ENCODE measurements at places on chromosomes 3 and 15.

GRCh38 chr3:12194209-12194608, 35.5 kb upstream of the TIMP4 start:
- no peak for DNase-seq

DNA sequence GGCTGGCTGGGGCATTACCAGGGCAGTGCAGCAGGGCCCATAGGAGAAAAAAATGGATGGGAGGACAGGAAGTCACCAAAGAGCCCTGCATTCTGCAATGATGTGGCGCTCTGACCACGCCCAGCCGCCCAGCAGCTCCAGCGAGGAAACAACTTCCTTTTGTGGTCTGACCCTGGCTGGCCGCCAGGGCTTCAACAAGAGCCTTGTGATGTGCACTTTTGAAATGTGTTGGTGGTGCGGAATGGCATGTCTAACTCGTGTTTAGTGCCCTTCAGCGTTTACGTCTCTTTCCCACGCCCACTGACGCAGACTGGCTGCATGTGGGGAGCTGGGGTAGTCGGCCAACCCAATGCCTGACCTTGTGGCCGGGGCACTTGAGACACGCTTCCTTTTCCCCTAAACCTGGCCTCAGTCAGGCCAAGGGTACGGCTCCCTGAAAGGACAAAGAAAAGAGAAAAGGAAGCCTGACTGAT, 81.9 kb upstream of the CTNNB1 start:
- peak; percentile 70 for DNase-seq

- no peak for DNase-seq
Measured at GRCh38 chr3:126540342-126540849, 16.4 kb downstream of the CHST13 start.

- DNase-seq = no peak
Measured at GRCh38 chr15:100196326-100197058, 145.3 kb downstream of the ADAMTS17 start.

DNA sequence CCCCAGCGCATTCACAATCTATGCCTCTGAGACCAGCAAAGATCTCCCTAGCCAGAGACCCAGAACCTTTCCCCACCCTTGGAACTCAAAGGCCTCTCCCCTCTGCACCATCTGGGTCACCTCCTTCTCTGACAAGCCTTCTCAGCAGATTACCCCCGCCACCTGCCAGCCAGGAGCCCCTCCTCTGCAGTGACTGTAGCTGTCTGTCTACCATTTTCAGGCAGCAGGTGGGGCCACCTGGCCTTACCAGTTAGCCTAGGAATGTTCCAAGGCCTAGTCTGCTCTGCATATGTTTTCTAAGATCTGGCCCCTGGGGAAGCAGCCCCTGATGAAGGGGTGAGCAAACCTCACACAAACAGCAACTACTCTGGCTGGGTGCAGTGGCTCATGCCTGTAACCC, 2.4 kb downstream of the MYLK start:
- DNase-seq = no peak

GRCh38 chr3:128422762-128423524, 43.7 kb downstream of the DNAJB8 start:
- no peak for DNase-seq

GRCh38 chr3:66200147-66200546, 20.7 kb upstream of the SLC25A26 start:
- DNase-seq = no peak

- no peak for DNase-seq
Measured at GRCh38 chr15:41879321-41879845, 14.5 kb downstream of the SPTBN5 start.

- no peak for DNase-seq
Measured at GRCh38 chr3:123475786-123476185, 26.9 kb upstream of the ADCY5 start.

DNA sequence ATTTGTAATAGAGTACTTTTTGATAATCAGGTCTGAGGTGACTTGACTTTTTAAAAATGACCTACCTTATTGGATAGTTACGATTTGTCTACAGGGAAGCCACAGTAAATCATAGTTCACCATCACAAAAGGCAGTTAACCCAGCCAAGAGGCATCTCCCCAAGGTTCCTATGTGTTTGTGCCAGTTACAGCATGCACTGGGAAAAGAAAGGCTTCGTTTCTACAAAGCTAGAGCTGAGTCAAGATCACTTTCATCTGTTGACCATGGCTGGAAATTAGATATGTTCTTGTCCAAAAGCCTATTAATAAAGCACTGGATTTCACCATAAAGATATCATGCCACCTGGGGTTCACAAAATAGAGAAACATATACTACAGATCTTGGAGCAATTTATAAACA, 139.9 kb downstream of the GREM1 start:
- no peak for DNase-seq

DNA sequence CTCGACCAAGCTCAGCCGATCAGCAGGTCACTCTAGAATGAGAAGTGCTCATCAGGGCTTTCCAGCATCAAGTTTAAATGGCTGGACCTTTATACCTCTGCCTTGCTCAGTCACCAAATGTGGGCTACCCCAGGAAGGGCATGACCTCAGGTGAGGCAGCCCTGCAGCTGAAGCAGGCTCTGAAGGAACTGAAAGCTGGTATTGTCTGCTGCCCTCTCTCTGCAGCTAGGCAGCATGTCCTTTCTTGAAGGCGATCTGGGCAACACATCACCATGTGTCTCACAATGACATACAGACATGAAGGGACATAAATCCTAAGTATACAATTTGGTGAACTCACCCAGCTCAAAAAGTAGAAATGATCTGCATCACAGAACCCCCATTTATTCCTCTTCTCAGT, 38.7 kb upstream of the ARID3B start:
- no peak for DNase-seq

GRCh38 chr3:53140847-53141845, 10.9 kb upstream of the RFT1 start:
- DNase-seq = no peak

DNA sequence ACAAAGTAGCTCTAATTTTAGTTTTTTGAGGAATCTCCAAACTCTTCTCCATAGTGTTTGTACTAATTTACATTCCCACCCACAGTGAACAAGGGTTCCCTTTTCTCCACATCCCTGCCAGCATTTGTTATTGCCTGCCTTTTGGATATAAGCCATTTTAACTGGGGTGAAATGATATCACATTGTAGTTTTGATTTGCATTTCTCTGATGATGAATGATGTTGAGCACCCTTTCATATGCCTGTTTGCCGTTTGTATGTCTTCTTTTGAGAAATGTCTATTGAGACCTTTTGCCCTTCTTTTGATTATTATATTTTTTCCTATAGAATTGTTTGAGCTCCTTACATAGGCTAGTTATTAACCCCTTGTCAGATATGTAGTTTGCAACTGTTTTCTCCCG, 239.9 kb upstream of the TPM1 start:
- no peak for DNase-seq

DNA sequence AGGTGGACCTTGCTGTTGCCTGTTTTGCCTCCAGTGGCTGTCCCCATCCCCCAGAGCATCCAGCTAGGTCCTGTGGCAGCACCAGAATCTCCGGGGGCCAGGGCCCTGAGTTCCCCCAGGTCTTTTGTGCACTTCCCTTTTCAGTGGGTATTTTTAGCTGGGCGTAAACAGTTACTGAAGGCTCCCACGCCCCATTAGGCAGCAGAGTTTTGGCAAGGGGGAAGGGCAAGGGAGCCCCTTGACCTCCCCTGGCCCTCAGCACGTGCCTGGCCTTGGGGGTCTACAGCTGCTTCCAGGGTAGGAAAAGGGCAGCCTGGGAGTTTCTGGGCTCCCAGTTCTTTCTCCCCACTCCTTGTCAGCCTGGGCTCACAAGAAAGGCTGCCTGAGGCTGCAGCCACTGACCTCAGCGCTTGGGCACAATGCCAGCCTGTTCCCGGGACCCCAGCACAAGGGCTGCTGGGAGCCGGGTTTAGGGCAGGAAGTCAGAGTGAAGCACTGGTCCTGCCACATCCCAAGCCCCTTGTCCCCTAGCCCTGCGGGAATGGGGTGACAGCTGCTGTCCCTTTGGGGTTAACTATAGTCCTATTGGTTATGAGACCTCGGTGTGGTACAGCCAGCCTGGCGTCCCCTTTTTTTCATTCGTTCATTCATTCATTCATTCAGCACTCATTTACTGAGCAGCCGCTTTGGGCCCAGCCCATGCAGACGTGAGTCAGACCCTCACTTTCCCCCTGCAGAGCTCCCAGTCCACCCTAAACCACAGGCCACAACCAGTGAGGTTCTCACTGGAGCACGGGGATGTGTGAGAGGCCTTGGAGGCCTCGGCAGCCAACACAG, 8.4 kb downstream of the CSK start:
- no peak for DNase-seq

- peak; percentile 78 for DNase-seq
Measured at GRCh38 chr15:74127255-74127953, 3.0 kb upstream of the ISLR2 start.
